ENCODE measurements at places on chromosomes 7 and 10.

GRCh38 chr7:101818287-101819071 lies 1.1 kb downstream of the CUX1 start:
- no peak for DNase-seq

GRCh38 chr7:135170274-135170997 lies at the start of gene CYREN:
Gene CYREN, minus strand, starts transcription at chr7:135170707. Its CDS starts 1,785 bp downstream, at chr7:135168922.
- DNase-seq: peak; percentile 92

GRCh38 chr10:117138838-117139580 lies 939 bp upstream of the VAX1 start:
- no peak for DNase-seq

DNA sequence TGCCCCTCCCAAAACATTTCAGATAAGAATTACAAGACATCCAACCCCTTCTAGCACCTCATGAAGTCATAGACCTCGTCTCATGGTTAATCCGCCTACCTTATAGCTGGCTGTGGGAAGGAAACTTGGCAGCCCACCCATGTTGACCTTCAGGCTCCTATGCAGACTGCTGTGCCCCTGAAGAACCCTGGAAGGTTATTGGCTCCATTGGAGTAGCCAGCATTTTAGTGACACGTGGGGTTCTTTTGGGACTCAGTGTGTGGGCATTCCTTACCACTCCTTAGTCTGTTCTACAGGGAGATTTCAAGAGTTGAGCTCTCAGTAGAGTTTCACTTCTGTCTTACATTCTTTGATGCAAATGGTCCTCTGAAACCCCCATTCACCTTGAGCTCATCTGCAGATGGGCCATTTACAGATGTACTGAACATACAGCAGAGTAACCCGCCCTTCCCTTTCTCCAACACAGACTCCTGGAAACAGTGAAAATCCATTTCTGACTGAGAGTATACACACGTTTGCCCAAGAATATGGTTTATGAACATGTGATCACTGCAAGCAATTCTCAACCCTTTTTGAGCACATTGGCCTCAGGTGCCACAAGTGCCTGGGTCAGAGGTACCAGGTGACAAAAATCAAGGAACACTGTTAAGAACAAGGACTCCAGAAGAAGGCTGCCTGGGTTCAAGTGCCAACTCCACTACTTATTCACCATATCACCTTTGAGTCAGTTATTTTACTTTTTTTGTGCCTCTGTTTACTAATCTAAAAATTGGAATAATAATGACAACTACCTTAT lies 54.0 kb upstream of the HECW1 start:
- no peak for DNase-seq

- no peak for DNase-seq
These were observed 20.5 kb downstream of the ITPRIP start for GRCh38 chr10:104317726-104318299.

- no peak for DNase-seq
These were observed 106.3 kb downstream of the INSYN2A start for GRCh38 chr10:127090138-127090537.

- no peak for DNase-seq
These were observed 182.7 kb downstream of the CUX1 start for GRCh38 chr7:102000123-102000522.

GRCh38 chr7:7169296-7169695 lies 13.0 kb upstream of the C1GALT1 start:
- DNase-seq: no peak

- DNase-seq: no peak
These were observed 53.9 kb downstream of the SYPL1 start for GRCh38 chr7:106057962-106058927.

DNA sequence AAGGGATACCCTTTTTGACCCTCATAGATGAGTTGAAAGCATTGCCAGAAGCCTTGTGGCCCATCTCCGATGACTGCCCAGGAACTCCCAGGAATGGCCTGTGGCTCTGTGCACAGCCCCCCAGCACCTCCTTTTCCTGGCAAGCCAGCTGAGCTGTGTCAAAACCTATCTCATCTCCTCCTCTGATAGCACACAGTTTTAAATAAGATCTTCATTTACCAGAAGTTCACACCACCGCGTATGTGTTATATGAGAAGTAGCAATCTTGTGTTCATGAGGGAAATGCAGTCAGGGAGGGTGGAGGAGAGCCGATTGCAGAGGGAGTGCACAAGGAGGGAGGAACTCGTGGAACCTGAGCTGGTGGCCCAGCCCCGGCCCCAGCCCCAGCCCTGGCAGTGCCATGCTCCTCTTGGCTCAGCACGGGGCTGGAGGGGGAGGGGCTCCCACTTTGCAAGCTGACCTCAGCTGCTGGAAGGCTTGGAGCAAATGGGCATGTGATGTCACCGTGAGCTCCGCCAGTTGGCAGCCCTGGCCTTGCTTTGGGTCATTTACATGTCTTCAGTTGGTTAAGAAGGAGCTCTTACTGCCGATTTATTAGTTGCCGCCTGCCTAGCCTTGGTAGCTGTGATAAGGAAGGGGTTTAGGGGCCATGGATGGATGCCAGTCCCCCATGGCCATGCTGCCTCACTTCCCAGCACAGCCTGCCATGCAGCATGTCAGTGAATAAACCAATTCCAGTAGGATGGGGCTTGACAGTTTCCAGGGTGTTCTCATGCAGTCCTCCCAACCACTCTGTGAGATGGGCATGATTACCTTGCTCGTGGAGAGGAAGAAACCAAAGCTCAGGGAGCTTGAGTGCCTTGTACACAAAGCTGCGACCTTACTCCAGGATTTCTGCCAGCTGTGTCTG lies 20.0 kb downstream of the UNC5B start:
- no peak for DNase-seq

GRCh38 chr7:81709836-81710235 lies 60.0 kb downstream of the HGF start:
- no peak for DNase-seq

- DNase-seq: peak; percentile 79
These were observed 443 bp downstream of the RNF32 start for GRCh38 chr7:156640949-156641485.

- DNase-seq: no peak
These were observed 469.3 kb upstream of the COBL start for GRCh38 chr7:51785876-51786275.

DNA sequence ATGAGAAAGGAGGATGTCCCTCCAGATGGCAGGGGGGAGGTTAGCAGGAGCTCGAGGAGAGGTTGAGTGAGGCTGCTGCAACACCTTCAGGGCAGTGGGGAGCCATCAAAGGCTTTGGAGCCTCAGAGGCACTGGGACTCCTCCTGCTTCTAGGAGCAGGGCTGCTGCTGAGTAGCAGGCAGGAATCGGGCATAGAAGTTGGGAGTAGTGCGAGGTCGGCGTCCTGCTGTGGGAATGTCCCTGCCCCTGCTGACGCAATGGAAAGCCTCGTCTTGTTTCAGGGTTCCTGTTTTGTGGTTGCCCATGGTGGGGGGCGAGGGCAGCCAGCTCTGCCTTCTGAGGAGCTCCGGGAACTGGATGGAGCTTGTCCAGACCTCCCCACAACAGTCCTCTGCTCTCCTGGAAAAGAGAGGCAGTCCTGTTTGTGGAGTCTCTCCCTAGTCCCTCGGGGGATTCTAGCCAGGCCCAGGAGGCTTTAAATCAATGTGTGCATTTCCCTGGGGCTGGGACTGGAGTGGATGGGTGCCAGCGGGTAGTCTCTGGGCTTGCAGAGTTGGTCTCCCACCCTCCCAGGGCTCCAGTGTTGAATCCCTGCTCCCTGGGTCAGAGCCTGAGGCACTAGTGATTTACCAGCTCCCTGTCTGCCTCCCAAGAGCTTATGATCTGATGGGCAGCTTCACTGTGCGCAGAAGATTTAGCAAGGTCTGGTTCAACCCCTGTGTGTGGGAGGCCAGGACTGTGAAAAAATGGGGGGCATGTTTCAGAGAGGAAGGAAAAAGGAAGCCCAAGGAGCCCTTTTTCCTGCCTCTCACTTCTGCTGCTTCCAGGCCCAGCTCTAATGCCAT lies 98.7 kb upstream of the PPIF start:
- no peak for DNase-seq

DNA sequence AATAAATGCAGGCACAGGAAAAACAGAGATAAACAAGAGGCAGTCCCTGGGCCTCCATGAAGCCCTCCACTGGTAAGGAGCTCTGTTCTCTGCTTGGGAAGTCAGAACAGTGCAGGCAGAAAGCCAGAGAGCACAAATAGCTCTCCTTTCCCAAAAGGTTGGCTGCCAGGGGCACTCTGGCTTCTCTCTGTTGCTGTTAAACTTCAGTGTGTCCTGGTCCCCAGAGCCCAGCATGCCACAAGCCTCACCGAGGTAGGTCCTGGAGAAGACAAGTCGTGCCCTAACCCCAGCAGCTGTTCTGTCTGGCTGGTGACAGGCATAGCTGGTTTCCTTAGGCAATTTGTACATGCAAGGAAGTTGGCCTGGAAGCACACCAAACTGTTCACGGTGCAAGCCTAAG lies 17.3 kb downstream of the SLC16A12 start:
- DNase-seq: no peak

All from activated CD8-positive, alpha-beta T cell treated with anti-CD3 and anti-CD28 coated beads, Interleukin-2, amount 10 ng/mL, durations not matched to agents 7 days and 5 days (primary cell).